ENCODE measurements at places on chromosomes 3 and 15.

GRCh38 chr3:118587847-118588246 is 446.8 kb downstream of the IGSF11 start:
- no peak for DNase-seq

DNA sequence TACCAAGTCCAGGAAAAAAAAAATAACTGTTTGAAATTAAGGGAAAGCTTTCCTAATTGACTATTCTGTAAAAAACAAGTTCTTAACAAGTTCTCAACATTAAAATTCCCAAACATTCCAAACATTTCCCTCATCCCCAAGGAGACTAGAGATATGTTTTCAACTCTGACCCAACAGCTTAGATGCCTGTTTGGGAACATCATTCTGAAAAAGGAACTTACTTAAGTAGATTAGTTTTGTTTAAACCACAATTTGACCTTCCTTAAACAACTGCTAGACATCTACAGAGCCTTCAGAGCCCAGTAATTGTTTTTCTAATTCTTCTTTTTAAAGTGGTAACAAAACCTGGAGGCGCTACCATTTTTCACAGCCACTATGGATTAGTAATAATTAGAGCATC is 12.8 kb downstream of the UBR1 start:
- no peak for DNase-seq

- DNase-seq: no peak
Measured at GRCh38 chr3:13598201-13598600, 49.3 kb downstream of the FBLN2 start.

GRCh38 chr3:82012775-82013174 is 251.3 kb upstream of the GBE1 start:
- DNase-seq: no peak
